ENCODE measurements at places on chromosomes 7 and 10.

DNA sequence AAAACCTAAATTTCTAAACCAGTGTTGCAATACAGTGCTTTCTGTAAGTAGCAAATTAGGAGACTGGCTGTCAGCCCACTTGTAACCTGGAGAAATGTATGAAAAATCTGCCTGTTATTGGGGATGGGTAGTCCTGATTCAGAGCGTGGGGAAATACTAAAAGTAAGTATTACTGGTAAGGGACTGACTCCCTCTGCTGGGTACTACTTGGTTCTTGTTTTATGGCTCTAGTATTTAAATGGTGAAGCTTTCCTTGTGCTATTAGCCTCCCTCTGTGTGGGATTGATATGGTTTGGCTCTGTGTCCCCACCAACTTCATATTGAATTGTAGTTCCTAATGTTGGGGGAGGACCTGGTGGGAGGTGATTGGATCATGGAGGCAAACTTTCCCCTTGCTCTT lies 886.1 kb downstream of the SORCS1 start:
- DNase-seq, result no peak

GRCh38 chr10:100899171-100899570 lies 13.6 kb upstream of the SLF2 start:
- DNase-seq, result no peak

DNA sequence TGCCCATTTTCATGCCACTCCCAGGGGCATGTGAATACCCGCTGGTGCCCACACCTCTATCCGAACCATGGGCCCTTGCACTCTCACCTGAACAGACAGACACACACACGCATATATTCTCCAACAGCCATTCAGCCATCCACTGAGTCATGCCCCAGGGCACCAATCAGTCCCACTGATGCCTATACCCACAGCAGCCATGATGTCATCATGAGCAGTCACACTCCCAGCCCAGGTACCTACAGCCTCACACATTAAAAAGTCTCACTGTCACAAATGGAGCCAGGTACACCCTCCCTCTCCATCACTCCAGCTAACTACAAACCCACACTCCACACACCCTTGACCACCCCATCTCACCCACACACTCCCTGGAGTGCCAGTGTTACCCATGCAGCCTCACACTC lies 12.2 kb downstream of the VSIR start:
- DNase-seq, result no peak

DNA sequence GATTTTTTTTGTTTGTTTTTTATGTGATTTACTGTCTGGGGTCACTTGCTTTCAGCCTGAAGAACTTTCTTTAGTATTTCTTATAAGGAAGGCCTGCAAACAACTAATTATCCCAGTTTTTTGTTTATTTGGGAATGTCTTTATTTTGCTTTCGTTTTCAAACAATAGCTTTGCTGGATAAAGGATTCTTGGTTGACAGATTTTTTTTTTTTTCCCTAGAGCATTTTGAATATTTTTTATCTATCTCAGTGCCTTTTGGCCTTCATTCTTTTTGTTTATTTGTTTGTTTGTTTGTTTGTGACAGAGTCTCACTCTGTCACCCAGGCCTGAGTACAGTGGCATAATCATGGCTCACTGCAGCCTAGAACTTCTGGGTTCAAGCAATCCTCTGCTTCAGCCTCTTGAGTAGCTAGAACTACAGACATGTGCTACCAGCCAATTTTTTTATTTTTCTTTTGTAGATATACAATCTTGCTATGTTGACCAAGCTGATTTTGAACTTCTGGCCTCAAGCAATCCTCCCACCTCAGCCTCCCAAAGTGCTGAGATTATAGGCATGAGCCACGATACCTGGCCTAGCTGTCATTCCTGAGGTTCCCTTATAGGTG lies 46.3 kb upstream of the FZD9 start:
- DNase-seq, result no peak

- no peak for DNase-seq
Measured at GRCh38 chr7:106187613-106188350, 75.7 kb upstream of the SYPL1 start.

GRCh38 chr7:26989897-26990670 lies 105.7 kb downstream of the HOXA1 start:
- no peak for DNase-seq
